ENCODE measurements at places on chromosomes 13 and 19.

GRCh38 chr13:77338329-77338728 lies 11.4 kb upstream of the MYCBP2 start:
- no peak for DNase-seq

GRCh38 chr19:42850981-42851717 lies 28.4 kb downstream of the PSG1 start:
- no peak for DNase-seq

DNA sequence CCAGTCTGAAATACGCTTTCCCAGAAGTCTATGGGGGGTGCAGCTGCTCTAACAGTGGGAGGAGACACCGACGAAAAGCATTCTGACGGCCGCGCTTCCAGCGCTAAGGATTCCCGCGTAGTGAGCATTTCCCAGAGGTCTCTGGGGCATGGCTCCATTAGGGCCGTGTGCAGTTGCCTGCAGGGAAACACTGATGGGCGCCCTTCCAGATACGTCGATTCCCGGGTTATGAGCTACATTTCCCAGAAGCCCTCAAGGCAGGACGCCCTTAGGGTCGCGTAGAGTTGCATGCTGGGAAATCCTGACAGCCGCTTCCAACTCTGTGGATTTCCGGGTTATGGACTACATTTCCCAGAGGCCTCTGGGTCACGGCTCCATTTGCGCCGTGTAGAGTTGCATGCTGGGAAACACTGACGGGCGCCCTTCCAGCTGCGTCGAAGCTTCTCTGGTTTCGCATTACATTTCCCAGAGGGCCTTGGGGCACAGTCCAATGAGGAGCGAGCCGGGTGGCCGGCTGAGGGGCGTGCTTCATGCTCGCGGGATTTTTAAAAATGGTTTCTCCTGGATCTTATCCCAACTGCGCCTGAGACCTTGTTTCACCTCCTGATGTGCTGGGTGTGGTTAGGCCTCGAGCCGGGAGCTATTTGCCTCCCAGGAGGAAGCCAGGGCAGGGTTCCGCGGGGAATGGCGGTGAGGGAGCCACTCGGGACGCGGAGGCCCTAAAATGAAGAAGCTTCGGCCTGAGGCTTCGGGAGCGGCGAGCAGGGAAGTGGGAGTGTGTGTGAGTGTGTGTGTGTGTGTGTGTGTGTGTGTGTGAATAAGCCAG lies 17.2 kb upstream of the ZNF331 start:
- DNase-seq = peak; percentile 82

- DNase-seq = no peak
These were observed 32.3 kb downstream of the ITM2B start for GRCh38 chr13:48265217-48265815.

- DNase-seq = no peak
These were observed 216.0 kb downstream of the DNAJC15 start for GRCh38 chr13:43239275-43239840.

Data from activated CD4-positive, alpha-beta T cell treated with anti-CD3 and anti-CD28 coated beads for 24 hours (primary cell).